Activated naive CD4-positive, alpha-beta T cell (primary cell): ENCODE measurements at places on chromosomes 12 and 14.

DNA sequence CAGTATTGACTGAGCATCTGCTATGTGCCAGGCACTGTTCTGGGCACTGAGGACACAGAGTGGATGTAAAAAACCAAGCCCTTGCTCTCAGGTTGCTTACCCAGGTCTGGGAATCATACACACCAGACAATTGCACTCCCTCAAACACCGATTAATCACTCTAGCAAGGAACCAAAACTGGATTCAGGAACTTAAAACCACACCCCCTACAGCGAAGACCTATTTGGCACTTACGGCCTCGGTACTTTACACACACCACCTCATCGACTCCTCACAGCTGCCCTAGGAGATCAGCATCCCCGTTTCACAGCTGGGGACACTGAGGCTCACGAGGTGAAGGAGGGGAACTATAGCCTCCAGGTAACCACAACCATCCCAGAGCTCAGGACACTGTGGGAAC is 1.6 kb downstream of the GLTP start:
- no peak for DNase-seq

GRCh38 chr12:110039085-110039807 is 9.1 kb downstream of the C12orf76 start:
- DNase-seq, result no peak

- DNase-seq, result no peak
Observed at GRCh38 chr12:71896205-71896882, 42.3 kb upstream of the TPH2 start.

- no peak for DNase-seq
Observed at GRCh38 chr14:100289916-100290606, 16.2 kb downstream of the SLC25A29 start.

DNA sequence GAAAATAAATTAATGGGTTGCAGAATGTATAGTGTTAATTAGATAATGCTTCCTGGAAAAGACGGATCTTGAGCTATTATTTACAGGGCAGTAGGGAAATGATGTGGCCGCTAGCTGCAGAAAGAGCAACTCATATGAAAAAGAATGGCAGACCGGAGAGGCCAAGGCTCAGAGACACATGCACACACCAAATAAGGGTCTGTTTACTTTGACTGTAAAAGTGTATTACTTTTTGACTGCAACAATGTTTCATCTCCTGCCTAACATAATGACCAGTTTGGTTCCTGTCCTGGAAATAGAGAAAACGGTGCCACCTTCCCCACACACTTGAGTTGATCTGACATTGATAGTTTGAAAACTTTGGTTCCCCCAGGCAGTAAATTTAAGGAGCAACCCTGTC is 290.9 kb downstream of the CACNA1C start:
- no peak for DNase-seq

GRCh38 chr12:121811434-121812319 is 7.9 kb downstream of the SETD1B start:
- peak; percentile 32 for DNase-seq

- no peak for DNase-seq
Observed at GRCh38 chr14:54681811-54682261, 114.9 kb downstream of the SAMD4A start.

DNA sequence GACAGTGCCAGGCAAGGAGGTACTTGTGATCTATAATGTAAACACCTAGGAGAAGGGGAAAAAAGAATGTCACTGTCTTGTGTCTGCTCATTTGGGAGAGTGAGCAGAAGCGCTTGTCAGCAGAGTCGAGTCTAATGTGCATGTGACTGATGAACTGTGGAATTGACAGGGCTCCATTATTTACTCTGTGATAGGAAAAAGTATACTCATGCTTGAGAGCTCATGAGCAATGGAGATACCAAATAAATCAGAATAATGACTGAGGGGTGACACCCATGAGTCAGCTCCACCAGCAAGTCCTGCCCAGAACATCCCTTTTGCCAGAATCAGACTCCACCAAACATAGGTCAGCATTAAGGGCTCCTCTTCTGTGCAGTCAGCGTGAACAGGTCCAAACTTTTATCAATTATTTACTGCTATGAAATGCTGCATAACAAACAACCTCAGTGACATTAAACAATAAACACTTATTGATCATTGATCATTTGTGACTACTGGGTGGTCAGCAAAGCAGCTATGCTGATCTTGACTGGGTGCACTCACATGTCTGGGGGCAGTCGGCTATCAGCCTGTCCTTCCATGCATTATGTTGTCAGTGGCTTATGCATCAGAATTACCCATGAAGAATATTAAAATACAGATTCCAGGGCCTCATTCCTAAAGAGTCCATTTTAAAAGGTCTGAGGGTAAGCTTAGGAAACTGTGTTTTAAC is 29.2 kb upstream of the WSCD2 start:
- no peak for DNase-seq

DNA sequence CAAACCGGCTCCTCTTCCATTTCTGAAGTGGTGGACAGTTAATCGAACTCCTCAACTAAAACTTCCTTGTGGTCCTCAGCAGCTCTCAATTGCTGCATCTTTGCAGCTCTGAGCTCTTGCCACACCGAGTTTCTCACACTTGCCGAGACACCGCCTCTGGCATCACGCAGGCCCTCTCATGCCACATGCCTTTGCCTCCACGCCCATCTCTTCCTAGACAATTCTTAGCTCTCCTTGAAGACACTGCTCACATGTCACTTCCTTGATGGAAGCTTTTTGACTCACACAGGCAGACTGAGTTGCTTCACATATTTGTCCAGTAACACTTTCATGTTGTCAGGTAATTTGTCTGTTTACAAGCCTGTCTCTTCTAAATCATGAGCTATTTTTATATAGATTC is 29.2 kb downstream of the KCNA1 start:
- DNase-seq, result no peak

- DNase-seq, result no peak
Observed at GRCh38 chr12:15783288-15783687, 5.9 kb downstream of the EPS8 start.

- DNase-seq, result no peak
Observed at GRCh38 chr12:15322164-15323061, at the start of gene PTPRO. TSS of gene PTPRO (plus strand) at chr12:15322508.

- DNase-seq, result no peak
Observed at GRCh38 chr12:58420503-58420902, 479.1 kb downstream of the ATP23 start.

GRCh38 chr14:45377166-45377565 is 124.2 kb upstream of the MIS18BP1 start:
- DNase-seq, result no peak

- DNase-seq, result no peak
Observed at GRCh38 chr12:23950210-23950774, 822 bp upstream of the SOX5 start.

- DNase-seq, result no peak
Observed at GRCh38 chr12:93911396-93911795, 234.2 kb downstream of the CRADD start.

DNA sequence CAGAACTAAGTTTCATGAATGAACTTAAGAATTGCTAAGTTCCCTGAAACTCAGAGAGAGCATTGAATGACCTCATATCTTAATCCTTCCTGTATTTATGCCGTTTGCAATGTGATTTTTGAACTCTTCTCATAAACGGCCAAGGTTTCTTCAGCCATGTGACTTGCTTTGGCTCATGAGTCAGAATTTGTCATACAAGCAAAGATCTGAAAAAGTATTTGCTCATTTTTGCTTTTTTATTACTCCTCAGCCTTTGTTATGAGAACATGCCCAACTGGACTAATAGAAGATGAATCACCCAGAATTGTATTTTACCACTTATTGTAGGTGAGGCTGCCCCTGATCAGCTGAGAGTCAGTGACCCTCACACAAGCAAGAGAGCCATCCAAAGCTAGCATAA is 693.8 kb downstream of the BCL11B start:
- no peak for DNase-seq

DNA sequence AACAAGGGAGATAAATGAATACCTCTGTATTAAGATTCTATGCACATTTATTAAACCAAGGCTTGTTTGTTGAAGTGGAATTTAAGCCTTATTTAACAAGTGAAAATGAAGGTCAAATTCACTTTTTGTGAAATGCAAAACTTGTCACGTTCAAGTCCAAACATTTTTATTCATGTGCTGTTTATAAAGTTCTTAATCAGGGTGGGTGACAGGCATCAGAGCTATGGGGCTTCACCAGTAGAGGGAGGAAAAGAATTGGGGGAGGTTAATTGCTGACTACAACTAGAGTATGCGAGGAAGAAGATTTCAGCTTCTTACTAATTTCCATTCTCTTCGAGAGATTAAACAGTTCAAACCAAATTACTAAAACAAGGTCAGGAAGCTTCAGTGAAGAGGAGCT is 9.7 kb downstream of the MOK start:
- no peak for DNase-seq

- no peak for DNase-seq
Observed at GRCh38 chr14:90193925-90194324, 62.4 kb upstream of the PSMC1 start.

DNA sequence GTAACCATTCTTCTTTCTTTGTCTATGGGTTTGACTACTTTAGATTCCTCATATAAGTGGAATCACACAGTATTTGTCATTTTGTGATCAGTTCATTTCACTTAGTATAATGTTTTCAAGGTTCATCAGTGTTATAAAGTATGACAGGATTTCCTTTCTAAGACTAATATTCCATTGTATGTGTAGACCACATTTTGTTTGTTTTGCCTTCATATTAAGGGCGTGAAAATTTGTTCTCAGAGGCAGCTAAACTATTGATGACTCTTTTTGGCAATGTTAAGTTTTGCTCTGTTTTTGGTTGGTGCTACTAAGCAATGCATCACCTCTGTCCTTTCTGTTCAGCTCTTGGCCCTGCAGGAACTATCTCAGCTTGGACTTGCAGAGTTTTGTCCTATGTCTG is 1.7 kb upstream of the KLRG1 start:
- DNase-seq, result no peak

GRCh38 chr12:50734409-50735263 is 29.3 kb upstream of the ATF1 start:
- DNase-seq, result no peak

GRCh38 chr12:114272605-114273004 is 133.3 kb downstream of the TBX5 start:
- no peak for DNase-seq

- DNase-seq, result no peak
Observed at GRCh38 chr12:42010715-42011114, 134.0 kb downstream of the GXYLT1 start.

GRCh38 chr12:50961708-50962107 is 9.4 kb downstream of the HIGD1C start:
- no peak for DNase-seq

DNA sequence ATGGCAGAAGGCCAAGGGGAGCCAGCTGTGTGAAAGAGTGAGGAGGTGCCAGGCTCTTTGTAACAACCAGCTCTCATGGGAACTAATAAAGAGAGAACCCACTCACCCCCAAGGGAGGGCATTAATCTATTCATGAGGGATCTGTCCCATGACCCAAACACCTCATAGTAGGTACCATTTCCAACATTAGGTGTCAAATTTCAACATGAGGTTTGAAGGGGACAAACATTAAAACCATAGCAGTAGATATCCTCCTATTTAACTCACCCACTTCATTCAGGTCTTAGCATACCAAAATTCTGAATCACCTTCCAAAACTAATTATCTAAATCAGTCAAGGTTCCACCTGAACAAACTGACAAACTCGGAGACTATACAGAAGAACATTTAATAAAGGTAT is 75.3 kb downstream of the PPFIA2 start:
- no peak for DNase-seq
